ENCODE measurements at places on chromosomes 5 and 9.

GRCh38 chr9:6305954-6306563 is 22.1 kb upstream of the TPD52L3 start:
- no peak for DNase-seq

DNA sequence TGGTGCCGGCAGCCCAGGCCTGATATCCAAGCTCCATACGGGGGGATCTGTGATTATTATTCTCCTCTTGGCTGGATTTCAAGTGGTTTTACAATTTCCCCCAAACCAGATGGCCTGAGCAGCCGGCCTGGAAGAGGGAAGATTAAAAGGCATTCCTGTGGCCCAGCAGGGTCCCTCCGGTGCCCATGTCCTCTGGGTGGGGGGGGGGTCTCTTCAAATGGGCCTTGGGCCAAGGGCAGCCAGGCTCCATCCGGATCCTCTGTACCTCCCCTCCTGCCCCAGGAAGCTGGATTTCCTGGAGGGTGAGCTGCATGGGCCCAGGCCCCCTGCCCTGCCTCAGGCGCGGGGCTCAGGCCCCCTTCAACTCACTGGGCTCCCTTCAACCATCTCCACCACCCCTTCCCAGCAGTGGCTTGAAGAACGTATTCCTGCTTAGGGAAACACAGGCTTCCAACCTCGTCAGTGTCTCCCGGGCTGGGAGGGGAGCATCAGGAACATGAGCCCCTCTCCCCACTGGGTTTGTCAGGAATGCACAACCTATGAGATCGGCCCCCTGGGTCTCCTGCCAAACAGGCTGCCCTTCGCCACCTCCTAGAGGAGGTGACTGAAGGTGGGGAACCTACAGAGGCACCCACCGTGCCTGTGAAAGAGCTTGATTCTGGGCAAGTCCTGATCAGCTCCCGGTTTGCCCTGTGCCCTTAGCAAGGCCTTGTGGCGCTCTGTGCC is 62.9 kb upstream of the ORM1 start:
- no peak for DNase-seq

- DNase-seq, result no peak
These were observed 127.4 kb downstream of the PALM2AKAP2 start for GRCh38 chr9:109907400-109907799.

DNA sequence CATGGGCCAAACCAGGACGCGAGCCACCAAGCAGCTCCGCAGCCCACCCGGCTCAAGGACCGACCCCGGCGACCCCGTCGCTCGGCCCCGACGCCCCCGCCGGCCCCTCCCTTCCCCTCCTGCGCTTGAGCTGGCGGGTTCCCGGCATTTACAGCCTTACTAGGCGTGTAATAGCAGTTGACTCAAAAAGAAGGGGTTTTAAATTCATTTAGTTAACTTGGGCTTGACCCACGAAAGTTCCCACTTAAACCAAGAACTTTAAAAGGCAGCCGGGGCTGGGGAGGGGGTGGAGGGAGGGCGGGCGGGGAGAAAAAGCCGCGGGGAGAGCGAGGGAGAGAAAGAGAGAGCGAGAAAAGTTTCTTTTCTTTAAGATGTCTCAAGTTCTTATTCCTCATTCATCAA is 636 bp downstream of the PRDM12 start:
- no peak for DNase-seq

DNA sequence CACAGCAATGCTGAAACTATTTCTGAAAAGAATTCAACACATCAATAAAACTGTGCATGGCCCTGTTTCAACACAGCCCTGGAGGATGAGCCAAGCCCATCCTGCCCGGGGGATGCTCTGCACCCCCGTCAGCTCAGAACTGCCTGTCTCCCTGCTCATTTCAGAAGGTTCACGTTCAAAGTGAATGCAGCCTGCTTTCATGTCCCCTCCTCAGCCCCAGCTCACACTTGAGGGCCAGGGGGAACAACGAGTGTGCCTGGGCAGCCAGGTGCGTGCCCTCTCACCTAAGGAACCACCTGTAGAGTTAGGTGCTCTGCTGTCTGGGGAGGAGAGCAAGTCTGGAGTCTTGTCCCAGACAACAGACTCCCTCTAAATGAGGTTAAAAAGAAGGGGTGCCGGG is 348.5 kb upstream of the IRX2 start:
- DNase-seq, result no peak

DNA sequence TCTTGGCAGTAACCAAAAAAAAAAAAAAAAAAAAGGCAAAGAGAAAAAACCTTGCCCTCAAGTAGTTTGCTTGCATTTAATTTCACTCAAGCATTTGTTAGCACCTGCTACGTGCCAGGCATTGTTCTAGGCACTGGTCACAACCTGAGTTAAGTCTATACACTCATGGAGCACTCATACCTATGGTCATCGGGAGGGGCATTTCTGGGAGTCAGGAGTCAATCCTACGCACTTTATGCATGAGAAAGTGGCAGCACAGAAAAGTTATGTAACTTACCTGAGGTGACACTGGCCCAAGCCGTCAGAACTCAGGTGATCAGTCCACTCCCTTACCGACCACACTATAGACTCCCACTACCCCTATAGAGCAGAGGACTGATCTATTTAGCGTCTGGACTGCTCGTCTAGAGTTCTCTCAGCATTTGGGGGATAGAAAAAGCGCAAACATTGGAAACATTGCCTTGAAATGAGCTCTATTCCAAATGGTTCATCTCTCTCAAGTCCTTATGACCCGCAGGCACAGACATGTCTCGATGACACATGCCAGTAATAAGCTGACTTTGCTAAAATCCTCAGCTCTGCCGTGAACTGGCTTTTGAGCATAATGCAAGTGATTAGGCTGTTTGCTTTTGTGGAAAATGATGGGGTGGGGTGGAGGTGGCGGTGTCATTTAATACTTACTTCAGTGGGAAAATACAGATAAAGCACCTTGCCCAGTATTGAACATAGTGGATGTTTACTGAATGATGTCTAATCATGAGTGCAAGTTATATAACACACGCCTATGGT is 160.2 kb downstream of the ARHGEF28 start:
- DNase-seq, result no peak

DNA sequence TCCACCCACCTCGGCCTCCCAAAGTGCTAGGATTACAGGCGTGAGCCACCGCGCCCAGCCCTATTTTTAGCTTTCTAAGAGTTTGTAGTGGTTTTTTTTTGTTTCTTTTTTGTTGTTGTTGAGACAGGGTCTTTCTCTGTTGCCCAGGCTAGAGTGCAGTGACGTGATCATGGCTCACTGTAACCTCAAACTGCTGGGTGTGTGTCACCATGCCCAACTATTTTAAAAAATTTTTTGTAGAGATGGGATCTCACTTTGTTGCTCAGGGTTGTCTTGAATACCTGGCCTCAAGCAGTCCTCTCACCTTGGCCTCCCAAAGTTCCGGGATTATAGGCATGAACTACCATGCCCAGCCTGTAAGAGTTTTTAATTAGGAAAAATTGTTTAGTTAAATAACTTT is 145.3 kb upstream of the SH3GL2 start:
- DNase-seq, result no peak

DNA sequence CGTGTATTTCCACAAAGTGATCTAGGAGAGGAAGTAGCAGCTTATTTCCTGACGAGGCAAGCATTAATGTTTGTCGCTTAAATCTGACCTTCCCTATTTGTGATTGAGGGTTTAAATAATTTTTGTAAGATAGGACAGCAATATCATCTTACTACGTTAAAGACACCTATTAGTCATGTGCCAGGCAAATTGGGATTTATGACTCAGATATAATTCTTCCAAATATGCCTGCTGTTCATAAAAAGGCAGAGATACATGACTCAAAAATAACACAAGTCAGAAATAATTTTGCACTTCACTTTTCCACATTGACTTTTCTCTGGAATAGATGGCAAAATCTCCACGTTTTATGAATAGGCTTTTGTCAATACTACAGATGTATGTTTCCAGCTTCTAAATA is 43.0 kb upstream of the CDH12 start:
- DNase-seq, result no peak

GRCh38 chr5:164051745-164052144 is 546.3 kb downstream of the MAT2B start:
- DNase-seq, result no peak

- DNase-seq, result no peak
These were observed 26.5 kb upstream of the BASP1 start for GRCh38 chr5:17190799-17191391.

DNA sequence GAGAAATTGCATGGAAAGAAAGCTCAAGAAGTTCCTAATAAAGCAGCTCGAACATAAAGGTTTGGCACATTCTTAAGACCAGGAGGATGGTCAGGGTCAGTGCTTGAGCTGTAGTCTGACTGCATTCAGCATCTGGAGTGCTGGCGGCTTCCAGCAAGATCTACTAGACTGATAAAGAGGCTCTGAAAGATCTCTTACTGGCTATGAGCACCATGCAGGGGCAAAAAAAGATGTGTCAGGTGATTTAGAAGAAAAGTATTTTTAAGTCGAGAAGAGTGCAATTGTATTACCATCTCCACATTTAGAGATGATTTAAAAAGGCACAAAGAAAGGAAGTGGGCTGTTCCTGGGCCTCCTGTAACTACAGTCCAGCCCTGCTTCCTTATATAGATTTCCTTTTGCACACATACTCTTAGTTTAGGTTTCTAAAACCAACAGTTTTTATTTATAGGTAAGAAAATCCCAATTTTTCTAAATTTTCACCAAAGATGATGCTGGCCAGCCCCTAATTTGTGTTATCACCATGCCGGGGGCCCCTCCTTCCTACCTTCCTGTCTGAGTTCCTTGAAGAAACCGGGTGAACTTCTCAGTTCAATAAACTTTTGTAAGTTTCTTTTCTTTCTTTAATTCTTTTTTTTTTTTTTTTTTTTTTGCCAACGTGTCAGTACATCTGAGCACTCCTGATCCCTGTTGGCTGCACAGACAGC is 65.9 kb upstream of the PLPP1 start:
- DNase-seq, result no peak

GRCh38 chr5:140513124-140513523 is 34.3 kb upstream of the EIF4EBP3 start:
- DNase-seq, result no peak

- DNase-seq, result no peak
These were observed 224.3 kb downstream of the NR3C1 start for GRCh38 chr5:143179126-143179740.

- no peak for DNase-seq
These were observed 80.3 kb downstream of the ZSWIM6 start for GRCh38 chr5:61412361-61412760.

DNA sequence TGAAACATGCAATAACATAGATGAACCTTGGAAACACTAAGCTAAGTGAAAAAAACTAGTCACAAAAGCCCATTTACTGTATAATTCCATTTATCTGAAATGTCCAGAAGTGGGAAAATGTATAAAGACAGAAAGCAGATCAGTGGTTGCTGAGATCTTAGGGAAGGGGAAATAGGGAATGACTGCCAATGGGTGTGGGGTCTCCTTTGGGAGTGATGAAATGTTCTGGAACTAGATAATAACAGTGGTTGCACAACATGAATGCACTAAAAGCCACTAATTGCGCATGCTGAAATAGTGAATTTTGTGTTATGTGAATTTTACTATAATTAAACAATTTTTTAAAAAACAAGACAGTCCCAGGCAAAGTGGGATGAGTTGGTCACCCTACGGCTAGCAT is 472.8 kb downstream of the CCDC171 start:
- DNase-seq, result no peak

- DNase-seq, result no peak
These were observed 381 bp downstream of the MED22 start for GRCh38 chr9:133347515-133347984.

GRCh38 chr5:73764586-73764985 is 138.6 kb downstream of the ARHGEF28 start:
- DNase-seq, result no peak

DNA sequence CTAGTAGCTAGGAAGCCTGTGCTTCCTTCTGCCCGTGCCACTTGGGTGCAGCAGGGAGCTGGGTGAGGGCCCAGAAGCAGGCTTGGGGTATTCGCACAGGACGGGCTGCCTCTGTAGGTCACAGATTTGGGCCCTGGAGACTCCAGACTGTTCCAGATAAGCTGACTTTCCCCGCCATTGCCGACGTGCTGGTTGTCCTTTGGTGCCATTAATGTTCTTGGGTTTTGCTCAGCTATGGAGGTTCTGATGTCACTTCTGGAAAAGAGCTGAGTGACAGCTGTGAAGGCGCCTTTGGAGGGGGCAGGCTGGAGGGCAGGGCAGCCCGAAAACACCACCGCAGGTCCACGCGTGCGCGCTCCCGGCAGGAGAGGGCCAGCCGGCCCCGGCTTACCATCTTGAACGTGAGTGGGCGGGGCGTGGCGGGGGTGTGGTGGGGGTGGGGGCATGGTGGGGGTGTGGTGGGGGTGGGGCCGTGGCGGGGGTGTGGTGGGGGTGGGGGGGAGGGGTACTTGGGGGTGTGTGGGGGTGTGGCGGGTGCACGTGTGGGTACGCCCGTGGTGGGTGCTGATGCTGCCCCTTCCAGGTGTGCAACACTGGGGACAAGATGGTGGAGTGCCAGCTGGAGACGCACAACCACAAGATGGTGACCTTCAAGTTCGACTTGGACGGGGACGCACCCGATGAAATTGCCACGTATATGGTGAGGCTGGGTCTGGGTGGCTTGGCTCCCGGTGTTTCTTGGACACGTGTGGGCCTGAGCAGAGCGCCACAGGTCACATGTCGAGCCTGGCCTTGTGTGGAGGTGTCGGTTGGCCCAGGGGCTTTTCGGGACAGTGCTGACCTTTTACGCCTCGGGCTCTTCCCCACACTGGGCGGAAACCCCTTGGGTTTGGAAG is 79.6 kb downstream of the WNK2 start:
- no peak for DNase-seq
